ENCODE measurements at places on chromosomes 2 and 18.
A peak's percentile ranks its signal among the peaks of the same experiment; 100 is the strongest.

- DNase-seq = peak; percentile 51
Observed at GRCh38 chr2:16665748-16666448, at the start of gene CYRIA. Gene CYRIA (minus strand): TSS chr2:16665834. CDS start chr2:16588119, 77,715 bp downstream.

DNA sequence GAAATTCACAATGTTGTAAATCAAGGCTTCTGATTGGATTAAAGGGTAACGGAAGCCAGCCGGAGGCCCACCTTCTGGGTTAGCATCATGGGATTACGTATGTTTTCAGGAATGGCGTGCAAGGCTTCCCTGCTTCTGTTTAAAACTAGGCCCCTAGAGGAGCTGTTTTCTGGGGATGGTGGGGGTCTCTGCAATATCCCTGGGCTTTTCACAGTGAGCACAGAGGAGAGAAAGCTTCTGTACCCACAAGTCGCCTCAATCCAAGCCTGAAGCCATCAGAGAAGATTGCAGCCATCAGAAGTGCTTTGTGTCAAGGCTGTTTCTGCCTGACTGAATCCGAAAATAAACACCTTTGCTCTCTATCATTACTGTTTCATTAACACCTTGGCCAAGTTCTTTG, 226.9 kb upstream of the SMIM21 start:
- DNase-seq = no peak

DNA sequence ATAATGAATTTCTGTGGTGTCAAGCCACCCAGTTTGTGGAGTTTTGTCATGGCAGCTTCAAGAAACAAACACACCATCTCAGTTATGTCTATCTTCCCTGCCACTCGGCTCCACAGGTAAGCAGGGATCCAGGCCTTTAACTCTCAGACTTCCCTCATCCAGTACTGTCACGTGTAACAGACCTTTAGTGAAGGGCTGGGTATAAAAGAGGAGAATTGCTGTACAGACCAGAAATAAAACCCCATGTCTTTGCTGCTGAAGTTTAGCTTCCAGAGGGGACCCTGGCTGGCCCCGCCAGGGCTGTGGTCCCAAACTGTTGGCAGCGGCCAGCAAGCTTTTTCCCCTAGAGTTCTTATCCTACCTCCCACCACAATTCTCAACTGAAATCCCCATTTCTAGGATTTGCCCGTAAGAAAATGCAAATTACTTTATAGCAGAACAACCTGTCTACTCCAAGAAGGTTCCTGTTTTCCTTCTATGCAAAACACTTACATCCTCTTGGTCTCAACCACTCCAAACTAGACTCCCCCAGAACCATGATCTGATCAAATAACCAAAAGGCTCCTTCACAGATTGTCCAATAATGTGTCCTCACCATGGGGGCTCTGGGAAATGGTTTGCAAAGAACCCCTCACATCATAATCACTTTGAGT, 438.0 kb upstream of the ID2 start:
- no peak for DNase-seq

DNA sequence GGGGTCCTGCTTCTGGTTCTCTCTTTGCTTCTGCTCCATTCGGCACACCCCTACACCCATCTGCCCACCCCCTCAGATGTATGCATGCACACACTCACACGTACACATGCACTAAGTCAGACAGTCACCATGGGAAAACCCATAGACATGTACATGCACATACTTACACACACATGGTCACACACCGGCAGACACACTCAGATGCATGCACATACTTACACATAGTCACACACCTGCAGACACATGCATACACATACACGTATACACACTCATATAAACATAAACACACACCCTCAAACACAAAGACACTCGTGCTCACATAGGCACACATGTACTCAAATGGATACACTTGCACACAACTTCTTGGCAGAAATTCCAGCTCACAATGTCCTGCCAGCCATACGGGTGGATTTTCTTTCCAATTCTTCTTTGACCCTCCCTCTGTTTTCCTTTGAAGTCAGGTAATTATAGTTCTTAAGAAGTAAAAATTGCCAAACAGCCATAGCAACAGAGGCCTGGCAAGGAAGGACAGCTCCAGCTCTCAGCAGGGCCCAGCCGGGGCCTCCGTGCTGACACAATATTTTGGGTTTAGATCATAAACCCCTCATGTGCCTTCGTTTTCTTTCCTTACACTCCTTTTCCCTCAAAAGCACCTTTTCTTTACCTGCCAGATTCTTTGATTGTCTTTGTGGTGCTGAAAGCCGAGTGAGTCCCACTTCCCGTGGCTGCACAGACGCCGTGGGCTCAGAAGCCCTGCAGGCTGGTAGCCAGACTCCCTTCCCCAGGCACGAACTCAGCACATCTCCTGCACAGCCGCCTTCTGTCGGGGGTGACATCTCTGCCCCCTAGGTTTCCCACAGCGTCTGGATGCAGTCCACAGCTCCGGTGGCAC, 195.7 kb downstream of the ARL4C start:
- DNase-seq = no peak

DNA sequence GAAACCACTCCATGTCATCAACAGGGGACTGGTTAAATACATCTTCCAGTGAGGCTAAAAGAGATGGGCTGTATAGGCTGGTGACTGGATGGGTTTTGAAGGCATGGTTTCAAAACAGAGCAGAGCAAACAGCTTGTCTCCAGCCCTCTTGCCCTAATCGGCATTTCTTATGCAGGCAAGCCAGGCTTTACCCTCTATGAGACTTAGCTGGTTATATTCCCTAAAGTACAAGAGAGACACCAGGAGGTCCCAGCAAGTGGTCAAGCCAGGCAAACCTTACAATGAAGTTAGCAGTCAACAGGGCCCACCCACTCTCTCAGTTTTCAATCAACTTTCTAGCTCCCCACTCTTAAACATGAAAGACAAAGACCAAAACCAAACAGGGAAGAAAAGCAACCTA, 19.0 kb downstream of the OSBPL1A start:
- DNase-seq = no peak

DNA sequence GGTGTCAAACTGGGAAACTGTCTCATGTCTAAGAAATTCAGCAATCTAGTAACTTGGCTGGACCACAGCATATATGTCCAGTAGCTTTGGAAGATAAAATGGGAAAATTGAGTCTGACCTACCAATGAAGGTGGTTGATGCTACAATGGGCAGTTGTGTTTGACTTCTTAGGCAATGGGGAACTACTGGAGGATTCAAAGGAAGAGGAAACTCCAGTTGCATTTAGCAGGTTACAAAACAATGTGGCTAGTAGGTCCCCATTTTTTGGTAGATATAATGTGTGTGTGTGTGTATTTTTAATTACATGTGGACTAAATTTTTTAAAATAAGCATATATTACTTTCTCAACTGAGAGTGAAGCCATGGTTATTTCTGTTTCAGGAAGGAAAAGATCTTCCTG, 427.7 kb downstream of the NBAS start:
- no peak for DNase-seq

- no peak for DNase-seq
Observed at GRCh38 chr2:235958931-235959410, 209.2 kb downstream of the GBX2 start.

- no peak for DNase-seq
Observed at GRCh38 chr2:8643250-8643995, 38.4 kb upstream of the ID2 start.

- DNase-seq = no peak
Observed at GRCh38 chr2:240252191-240252871, 111.9 kb upstream of the OTOS start.

GRCh38 chr2:60408811-60409530, 144.5 kb downstream of the BCL11A start:
- no peak for DNase-seq

- peak; percentile 24 for DNase-seq
Observed at GRCh38 chr2:127024769-127025358, 82.1 kb downstream of the BIN1 start.

- no peak for DNase-seq
Observed at GRCh38 chr18:35822413-35822812, 150.1 kb upstream of the RMP24 start.

- no peak for DNase-seq
Observed at GRCh38 chr2:206031950-206032567, 53.9 kb downstream of the INO80D start.

DNA sequence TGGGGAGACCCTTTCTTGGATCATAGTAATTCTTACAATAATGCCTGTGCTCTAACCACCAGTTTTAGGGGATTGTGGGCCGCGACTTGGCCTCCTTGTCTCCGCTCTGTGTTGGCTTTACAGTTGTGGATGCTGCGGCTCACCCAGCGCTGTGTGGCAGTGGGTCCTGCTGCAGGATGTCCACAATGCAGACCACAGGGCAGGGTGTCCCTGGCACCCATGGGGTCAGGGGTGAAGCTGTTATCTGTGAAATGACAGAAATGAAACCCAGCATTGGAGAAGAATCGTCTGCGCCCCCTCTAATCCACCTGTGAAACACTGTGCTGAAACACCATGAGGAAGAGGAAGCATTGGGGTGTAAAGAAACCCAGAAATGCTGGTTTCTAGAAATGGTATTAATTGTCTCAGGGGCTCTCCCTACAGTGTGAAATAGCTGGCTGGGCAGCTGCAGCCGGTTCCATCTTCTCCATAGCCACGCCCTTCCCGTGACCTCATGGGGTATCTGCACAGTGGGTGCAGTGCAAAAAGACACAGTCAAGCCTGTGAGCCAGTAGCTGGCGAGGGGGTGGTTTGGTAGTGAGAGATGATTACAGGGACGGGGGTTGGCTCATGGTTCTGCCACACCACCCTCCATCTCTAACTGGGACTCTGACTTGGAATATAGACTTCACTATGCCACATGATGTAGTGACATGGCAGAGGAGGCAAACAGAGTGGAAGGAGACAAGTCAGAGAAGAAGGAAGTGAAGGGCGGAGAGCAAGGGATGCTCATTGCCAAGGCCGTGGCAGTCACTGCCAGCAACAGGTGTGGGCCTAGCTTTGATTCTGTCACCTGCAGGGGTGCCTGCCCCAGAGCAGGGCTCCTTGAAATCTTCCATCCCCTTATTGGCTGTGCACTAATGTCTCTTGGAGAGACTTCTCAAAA, 16.2 kb downstream of the INPP4A start:
- peak; percentile 22 for DNase-seq
